Stimulated activated CD4-positive, alpha-beta T cell treated with anti-CD3 and anti-CD28 coated beads, Interleukin-15, amount 100 ng/mL, for 1 hour (primary cell): ENCODE measurements at places on chromosomes 12 and 14.

GRCh38 chr12:12562016-12562483 lies 613 bp downstream of the DUSP16 start:
- DNase-seq = peak; percentile 12

DNA sequence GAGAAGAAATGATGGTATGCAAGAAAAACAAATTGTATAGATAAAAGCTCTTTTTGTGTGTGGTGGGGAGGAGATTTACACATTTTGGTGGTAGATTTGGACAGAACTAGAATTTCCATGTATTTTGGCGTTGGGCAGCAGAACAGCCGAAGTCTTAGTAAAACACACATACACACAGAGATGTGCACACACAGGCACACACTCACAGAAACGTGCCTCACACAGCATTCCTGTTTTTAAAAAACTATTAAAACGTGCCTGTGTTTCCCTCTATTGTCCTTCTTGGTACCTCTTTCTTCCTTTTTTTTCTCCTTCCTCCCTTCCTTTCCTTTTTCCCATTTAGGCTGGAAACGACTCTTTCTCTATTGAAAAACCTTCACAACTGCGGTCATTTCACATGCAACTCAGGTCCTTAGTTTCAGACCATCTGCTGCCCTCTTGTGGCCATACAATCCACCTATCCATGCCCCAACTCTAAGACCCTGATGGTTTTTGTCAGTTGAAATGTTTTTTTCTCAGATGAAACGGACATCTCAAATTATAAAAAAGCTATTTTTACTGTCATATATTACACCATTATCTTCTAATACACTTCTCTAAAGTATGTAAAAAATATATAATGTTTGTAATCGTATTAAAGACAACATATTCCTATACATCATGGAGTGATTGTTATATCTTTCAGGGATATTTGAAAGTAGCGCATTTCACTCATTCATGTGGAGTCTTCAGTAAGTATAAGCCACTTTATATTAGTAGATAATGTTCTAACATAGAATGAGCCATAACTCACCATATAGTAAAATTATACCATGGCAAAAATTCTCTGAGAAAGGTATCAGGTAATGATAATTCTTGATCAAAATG lies 386.7 kb upstream of the NOVA1 start:
- DNase-seq = no peak

DNA sequence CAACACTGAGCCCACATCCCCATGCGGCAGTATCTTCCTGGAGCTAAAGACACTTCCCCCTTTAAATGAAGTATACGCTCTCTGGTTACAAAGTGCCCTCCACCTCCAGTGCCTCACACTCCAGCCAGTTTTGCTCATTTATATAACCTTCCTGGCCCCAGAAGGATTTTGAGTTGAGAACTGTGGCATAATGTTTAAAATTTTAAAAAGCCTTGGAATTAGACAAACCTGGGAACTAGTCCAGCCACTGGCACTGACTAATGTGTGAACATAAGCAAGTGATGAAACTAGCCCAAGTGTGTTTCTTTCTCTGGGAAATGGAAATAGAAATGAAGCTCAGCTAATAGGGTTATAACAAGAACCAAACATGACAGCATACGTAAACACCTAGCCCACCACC lies 723.7 kb upstream of the USP15 start:
- no peak for DNase-seq

- DNase-seq = no peak
These were observed 4.4 kb downstream of the SSTR1 start for GRCh38 chr14:38212111-38212510.

- DNase-seq = no peak
These were observed 225.6 kb upstream of the ARID2 start for GRCh38 chr12:45503899-45504298.

GRCh38 chr14:90452366-90452765 lies 55.5 kb downstream of the CALM1 start:
- DNase-seq = no peak

DNA sequence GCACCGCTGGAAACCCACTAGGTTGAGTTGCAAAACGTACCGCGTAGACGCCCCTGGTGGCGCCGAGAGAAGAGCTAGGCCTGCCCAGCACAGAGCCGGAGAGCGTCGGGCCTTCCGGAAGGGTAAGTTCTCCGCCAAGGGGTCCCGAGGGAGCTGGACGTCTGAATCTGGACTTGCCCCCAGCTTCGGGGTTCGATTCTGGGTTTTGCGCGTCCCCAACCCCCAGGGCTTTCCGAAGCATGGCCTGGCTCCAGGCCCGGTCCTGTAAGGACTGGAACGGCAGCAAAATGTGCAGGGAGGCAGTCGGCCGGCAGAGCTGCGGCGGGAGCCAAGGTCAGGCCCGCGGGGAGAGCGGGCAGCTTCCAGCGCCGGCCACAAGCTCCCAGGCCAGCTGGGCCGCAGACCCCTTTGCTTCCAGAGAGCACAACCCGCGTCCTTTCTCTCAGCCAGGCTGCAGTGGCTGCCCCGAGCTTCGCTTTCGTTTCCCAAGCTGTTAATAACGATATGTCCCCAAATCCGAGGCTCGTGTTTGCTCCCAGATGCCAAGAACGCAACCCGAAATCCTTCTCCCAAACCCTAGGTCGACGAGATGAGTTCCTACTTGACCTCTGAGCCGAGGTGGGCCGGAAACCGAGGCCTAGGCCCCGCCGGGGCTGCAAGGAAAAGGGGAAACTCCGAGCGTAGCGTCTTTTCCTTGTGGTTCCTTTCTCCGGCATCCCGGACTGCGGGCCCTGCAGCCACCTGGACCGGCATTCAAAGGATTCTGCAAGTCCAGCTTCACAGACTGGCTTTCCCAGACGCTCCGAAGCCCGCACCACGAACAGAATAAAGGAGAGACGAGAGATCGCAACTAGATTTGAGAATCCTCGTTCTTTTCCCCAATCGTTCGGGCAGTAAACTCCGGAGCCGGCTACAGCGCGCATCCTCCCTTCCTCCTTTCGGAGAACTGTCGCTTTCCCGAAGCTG lies 3.2 kb upstream of the TBX5 start:
- DNase-seq = no peak

DNA sequence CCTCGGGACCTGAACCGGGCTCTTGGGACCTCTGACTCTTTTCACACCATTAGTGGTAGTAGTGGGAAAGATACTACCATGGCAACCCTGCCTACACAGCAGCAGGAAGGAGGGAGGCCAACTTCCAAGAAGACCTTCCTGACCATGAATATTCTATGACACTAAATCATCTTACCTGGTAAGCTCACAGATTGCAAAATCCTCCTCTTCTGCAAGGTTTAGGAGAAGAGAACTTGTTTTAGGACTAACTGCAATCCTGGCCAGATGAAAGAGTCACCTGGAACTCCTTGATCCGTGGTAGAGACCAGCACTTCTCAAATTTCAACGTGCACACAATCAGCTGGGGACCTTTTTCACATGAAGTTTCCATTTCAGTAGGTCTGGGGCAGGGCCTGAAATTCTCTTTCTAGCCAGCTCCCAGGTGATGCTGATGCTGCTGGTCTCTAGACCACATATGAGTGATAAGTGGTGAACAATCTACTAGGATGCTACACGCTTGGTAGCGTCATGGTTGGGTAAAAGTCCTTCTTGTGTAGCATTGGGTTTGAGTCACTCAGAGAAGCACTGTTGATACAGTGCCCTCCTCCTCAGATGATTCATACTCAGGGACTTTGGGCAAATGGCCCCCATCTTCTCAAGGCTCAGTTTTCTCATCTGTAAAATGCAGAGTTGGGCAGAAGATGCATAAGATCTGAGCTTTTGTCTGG lies 35.6 kb upstream of the FICD start:
- no peak for DNase-seq

DNA sequence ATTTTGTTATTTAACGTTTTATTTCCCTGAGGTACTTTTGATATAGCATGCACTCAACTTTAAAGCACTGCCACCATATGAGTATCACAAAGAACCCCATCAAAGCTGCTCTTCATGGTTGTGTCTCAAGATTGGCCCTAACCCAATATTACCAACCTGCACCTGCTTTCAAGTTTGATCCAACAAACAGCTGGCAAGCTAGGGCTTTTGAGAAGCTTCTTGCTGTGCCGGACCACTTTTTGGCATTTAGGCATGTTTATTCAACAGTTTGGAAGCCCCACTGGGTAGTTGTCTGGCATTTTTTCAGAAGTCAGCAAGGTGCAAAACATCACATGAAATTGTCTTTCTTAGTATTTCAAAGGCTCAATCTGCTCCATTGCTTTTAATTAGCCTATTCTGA lies 137.2 kb upstream of the PLEKHA5 start:
- no peak for DNase-seq

DNA sequence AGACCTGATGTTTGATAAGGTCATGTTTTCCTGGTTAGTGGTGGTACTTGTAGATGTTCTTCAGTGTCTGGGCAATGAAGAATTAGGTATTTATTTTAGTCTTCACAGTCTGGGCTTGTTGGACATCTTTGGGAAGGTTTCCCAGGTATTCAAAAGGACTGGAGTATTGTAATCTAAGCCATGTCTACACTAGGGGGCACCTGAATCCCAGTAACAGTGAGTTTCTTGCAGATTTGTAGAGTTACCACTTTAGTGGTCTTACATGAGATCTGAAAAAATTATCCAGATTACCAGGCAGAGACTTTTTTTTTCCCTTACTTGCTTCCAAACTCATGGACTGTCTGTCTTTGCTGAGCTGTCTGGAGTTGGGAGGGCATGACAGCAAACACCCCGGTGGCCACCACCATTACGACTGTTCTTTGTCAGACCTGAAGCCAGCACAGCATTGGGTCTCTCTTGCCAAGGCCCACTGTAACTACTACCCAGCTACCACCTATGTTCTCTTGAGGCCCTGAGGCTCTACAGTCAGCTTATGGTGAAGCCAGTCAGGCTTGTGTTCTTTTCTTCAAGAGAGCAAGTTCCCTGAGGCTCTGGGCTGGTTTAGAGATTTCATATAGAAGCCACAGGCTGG lies 820.7 kb upstream of the FBXO33 start:
- DNase-seq = no peak

DNA sequence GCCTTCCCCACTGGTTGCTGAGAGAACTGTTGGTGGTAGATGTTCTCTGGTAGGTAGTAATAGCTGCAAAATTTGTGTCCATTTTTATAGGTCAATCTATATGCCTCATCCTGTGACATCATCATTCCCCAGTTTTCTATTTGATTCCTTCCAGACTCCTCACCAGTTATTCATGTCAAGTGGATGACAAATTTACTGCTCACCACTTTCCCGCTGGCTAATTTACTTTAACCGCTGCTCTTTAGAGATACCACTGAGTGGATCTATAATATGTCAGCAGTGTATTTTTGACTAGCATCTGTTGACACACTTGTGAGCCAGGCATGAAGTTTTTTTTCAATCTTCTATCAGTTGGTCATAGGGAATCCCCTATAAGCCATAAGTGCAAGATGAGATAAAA lies 24.6 kb downstream of the GPR65 start:
- no peak for DNase-seq

- DNase-seq = no peak
These were observed 31.2 kb downstream of the CCDC59 start for GRCh38 chr12:82326905-82327503.

- DNase-seq = no peak
These were observed 10.7 kb upstream of the TMBIM6 start for GRCh38 chr12:49730568-49731101.

DNA sequence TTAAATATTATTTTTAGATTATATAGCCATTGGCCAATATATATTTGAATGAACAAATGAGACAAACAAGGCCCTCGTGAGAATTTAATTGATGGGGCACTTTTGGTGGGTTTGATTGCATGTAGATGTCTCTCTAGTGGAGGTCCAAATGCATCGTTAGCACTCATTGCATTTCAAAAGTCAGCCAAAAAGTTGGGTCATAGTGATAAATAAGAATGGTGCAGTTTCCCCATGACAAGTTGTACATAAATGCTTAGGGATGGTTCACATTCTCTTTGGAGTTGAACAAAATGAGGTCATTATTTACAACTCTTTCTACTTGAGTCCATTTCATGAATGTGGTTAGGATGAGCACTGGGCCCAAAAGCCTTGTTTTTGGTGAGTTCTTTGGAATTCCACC lies 1.0 kb downstream of the BEST3 start:
- DNase-seq = no peak

GRCh38 chr12:20931894-20932293 lies 121.4 kb downstream of the SLCO1B3 start:
- DNase-seq = no peak

- no peak for DNase-seq
These were observed 18.7 kb downstream of the RCOR1 start for GRCh38 chr14:102610968-102611811.

DNA sequence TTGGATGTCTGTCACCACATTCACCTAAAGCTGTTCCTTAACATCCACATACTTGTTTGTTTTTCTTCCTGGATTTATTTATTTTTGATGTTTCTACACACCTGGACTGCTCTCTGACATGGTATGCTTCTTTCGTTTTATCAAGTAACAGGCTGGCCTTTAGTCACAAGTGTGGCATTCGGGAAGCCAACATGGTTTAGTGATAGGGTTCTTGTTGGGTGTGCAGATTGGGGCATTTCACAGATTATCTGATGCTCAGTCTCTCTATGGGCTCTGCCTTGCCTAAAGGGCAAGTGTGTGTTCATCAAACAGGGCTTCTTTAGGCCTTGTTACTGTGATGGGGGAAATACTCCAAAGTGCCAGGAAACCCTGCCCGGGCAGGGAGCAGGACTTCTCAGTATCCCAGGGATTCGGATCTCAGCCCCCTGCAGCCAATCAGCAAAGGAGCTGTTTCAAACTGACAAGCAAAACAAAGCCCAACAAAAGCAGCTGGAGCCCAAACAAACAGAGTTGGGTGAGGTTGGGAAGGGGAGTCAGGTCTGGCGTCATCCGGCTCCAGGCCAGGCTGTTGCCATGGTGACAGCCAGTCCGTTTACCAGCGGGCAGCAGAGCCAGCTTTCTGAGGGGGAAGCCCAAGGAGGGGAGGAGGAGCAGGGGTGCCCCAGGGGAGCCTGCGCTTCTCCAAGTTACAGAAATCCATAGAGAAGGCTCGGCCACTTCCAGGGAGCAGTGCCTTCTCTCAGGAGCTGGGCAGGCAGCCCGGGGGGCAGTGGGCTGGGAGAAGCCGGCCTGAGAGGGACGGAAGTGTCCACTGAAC lies 31.9 kb downstream of the FOS start:
- no peak for DNase-seq

GRCh38 chr14:60327447-60328331 lies 78.7 kb downstream of the PPM1A start:
- peak; percentile 29 for DNase-seq

GRCh38 chr14:90287791-90288190 lies 31.4 kb downstream of the PSMC1 start:
- DNase-seq = no peak

- DNase-seq = no peak
These were observed 37.5 kb downstream of the RPGRIP1 start for GRCh38 chr14:21317398-21317797.

- DNase-seq = no peak
These were observed 13.8 kb upstream of the CACNA1C start for GRCh38 chr12:2039034-2039433.

GRCh38 chr14:51328064-51328771 lies 88.2 kb downstream of the TMX1 start:
- DNase-seq = no peak
